ENCODE measurements at places on chromosomes 13 and 19.

DNA sequence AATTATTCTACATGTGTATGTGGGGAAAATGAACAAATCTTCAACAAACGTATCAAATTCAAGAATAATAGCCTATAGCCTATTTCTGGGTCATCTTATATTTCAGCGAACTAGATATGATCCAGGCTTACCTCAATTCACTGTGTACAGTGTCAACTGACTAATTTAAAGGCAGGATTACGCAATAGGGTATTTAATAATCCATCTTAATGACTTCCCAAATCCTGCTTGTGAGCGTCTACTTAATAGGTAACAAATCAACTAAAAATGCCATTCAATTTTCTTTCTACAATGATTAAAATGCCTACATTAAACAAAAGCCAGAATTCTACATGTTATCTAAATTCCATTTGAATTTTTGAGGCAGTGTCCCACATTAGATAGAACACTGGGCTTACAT is 67.0 kb downstream of the USP12 start:
- no peak for DNase-seq

DNA sequence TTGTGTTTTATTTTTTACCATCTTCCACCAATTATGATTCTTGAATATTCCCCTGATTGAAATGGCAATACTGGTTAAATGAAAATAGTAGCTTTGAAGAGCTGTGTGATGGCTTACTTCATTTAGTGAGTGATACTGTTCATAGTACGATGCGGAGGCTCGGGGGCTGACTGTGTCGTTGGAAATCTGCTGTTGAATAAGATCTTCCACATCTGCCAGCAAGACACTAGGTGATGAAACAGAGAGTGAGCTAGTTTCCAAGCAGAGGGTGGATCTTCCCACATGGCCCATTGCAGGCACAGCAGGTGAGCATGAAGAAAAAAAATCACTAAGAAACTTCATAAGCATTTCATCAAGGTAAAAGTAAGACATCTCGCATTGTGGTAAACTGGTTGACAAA is 22.5 kb downstream of the CPB2 start:
- no peak for DNase-seq

DNA sequence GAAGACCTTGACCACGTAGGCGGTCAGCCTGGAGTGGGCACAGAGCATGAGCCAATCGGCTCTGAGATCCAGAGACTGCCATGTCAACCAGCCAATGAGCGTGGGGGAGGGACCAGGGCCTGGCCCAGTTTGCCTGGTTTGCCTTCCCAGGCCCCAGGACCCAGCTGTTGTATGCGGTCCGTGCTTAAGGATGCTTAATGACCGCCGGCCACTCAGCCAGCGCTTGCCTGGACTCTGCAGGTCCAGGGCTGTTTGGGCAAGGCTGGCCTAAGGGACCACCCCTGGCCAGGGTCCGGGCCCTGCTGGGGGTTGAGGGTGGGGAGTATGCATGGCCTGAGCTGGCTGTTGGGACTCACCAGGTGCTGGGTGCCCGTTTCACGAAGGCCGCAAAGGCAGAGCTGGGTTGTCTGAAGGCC is 23.1 kb upstream of the TNFSF14 start:
- no peak for DNase-seq

DNA sequence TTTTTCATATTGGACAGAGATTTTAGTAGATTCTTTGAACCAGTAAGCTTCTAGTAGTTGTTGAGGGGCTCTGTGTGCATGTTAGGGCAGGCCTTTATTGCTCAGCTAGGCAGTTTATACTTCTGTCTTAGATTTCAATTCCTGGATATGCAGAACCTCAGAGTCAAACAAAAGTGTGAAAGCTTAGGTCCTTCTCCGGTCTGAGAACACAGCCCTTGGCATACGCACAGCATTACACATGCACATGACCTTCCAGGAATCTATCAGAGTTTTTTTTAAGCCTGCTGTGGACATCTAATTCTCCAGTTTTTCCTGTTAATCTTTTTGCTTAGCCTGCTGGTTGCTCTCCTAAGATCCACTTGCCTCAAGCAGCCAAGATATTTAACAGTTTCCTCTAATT is 77.9 kb upstream of the KL start:
- DNase-seq: no peak

DNA sequence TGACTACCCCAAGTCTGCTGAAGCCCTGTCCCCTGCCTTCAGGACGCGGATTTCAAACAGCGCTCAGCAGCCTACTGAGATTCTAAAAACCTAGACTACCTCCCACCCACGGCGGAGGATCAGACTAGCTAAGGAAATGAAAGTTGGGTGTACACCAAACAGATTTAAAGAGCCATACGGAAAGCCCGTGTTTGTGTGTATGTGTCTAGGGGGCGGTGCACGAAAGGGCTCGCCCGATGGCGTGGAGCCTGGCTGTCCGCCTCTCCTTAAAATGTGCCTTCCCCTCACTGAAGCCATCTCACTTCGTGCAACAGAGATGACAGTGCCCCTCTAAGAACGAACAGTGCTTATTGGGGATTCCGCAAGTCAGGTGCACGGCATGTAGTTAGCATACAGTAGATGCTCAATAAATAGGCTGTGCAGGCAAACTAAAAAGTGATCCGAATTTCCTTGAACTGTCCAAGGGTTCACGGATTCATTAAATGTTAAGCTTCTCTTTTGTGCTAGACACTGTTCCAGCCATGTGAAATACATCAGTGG is 639 bp downstream of the LENG1 start:
- DNase-seq: no peak

- no peak for DNase-seq
Observed at GRCh38 chr13:42874221-42874620, 92.8 kb downstream of the FAM216B start.

DNA sequence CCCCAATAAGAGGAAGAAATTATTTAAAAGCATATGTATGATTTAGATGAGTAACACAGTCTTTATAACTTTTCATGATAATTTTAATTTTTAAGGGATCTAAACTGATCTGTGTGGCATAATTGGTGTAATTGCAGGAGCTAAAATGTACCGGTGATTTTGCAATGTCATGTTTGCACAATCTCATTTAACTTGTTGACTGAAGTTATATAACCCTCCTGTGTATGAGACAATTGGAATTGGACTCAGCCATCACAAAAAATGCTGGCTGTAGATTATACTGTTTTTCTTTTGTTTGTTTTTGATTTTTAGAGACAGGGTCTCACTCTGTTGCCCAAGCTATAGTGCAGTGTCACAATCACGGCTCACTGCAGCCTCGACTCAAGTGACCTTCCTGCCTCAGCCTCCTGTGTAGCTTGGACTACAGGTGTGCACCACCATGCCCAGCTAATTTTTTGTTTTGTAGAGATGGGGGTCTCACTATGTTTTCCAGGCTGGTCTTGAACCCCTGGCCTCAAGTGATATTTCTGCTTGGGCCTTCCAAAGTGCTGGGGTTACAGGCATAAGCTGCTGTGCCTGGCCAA is 26.1 kb downstream of the FGF9 start:
- no peak for DNase-seq

- no peak for DNase-seq
Observed at GRCh38 chr19:35908010-35908441, at the start of gene TYROBP. TYROBP (minus strand) TSS chr19:35908295; CDS start chr19:35908228, 67 bp downstream.

DNA sequence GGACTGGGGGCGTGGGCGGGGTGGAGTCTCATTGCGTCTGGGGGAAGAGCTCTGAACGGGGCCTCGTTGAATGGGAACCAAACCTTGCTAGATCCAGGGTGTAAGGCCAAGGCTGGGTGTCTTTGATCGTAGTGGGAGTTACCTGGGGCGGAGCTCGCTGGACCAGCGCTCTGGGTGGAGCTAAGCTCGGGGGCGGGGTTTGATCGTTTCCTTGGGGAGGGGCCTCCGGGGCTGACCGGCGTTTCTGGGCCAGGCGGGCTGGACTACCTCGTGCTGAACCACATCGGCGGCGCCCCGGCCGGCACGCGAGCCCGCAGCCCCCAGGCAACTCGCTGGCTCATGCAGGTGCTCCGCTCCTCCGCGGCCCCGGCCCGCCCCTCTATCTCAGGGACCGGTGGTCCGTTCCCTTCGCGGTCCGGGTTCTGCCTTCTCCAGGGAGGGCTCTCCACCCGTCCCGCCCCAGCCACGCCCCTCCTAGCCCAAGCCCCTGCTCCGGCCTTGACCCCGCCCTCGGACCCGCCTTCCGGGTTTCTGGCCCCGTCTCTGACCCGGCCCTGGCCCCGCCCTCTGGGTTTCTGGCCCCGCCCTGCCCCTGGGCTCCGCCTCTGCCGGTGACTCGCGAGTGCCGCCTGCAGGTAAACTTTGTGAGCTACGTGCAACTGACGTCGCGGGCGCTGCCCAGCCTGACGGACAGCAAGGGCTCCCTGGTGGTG is 3.3 kb upstream of the RPL36 start:
- DNase-seq: no peak

GRCh38 chr13:80444240-80445015 is 103.5 kb upstream of the SPRY2 start:
- DNase-seq: no peak

- DNase-seq: no peak
Observed at GRCh38 chr13:66359910-66360552, 870.1 kb downstream of the PCDH9 start.

- no peak for DNase-seq
Observed at GRCh38 chr13:72651144-72651543, 76.3 kb downstream of the MZT1 start.

GRCh38 chr19:47633996-47634395 is 25.1 kb downstream of the BICRA start:
- no peak for DNase-seq

DNA sequence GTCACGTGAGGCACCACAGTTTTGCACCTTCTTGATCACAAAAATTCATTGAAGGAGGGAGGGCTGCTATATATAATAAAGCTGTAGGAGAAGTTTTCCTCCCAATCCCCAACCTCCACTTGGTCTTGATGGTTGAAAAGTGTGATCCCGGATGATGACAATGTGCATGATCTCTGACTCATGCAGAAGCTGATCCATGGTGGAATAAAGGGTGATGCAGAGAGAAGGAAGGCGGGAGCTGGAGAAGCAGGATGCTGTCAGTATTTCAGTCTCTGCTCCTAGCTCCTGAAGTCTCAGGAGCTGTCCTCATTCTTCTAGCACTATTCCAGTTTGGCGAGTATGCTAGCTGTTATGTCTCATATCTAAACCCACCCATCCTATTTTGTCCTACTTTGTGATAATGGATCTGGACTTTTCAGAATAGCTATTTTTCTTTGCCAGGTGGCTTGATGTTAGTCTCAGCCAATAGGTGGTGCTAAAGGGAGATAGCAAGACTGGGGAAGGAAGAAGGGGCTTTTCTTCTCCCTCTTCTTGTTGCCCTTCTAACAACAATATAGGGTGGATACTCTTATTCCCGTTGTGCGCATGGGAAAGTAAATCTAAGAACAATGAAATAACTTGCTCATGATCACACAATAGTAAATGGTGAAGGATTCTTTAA is 65.6 kb upstream of the HTR2A start:
- no peak for DNase-seq

- DNase-seq: no peak
Observed at GRCh38 chr19:5148794-5149190, 179.9 kb downstream of the KDM4B start.

DNA sequence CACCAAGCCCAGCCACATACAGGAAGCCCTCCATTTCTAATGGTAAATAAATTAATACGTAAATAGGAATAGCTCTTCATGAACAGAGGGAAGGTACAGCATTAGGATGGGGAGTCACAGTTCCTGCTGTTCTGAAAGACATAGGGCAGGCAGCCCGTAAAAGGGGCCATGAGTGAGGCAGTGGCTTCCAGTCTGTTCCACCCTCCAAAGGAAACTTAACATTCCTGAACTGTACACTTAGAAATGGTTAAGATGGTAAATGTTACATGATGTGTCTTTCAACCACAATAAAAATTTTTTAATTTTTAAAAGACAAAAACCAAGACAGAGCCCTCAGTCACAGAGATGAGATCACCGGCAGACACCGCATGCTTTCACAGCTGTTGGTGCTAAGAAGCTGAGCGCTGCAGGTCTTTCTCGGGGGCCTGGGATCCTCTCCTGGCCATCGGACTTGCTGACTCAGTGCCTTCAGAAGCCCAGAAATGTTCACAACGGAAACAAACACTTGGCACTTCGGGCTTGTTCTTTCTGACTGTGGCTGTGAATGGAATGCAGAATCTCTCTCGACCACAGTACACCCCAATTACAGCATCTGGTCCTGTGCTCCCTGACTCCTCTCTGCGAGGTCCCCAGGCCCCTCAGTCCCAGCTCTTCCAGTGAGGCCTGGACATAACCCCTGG is 36.4 kb downstream of the EPS15L1 start:
- DNase-seq: no peak

- no peak for DNase-seq
Observed at GRCh38 chr19:54231077-54231931, 8.5 kb upstream of the LILRB3 start.

DNA sequence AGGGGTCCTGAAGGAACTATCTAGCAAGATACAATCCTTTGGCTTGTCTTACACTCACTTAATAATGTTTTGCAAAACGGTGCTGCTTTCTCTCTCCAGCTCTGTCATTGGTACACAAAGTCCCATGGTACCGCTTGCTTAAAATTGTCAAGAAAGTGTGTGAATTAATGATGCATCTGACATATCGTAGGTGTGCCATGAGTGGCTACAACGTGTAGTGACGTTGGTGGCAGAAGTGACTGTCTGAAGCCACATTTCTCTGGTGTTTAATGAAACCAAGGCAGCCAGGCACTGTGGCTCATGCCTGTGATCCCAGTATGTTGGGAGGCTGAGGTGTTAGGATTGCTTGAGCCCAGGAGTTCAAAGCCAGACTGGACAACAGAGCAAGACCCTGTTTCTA is 2.6 kb downstream of the HSH2D start:
- no peak for DNase-seq

DNA sequence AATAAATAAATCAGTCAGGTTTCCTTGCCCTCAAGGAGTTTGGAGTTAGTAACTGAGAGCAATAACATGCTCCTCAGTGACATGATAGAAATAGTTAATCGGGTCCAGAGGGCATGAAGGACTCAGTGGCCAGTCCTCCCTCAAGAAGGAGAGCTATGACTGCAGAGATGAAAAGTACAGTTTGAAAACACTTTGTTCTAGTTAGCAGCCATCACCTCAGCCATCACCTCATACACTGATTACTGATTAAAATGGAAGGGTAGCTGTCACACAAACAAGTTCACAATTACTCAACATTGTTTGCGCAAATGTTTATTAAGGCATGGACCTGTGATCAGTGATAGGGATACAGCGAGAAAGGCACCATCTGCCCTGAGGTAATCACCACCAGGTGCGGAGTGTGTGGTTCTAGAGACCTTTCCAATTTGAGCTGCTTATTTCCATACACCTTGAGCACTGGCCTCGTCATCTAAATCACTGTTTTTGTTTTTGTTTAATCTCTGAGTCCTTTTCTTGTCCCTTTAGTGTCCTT is 85.3 kb upstream of the RAP2A start:
- DNase-seq: no peak
